Osteoblast (primary cell): ENCODE measurements at places on chromosomes 11 and 22. TPM values are rescaled to one million over a fixed set of nuclear protein-coding genes. Genes with fewer than 3 reads are reported as not detected.
A peak's percentile ranks its signal among the peaks of the same experiment; 100 is the strongest.

GRCh38 chr22:17873116-17873515, 98.8 kb upstream of the BID start:
- no peak for DNase-seq
- H3K36me3 ChIP-seq = peaks cover 40% of the 10 kb centered on the region
- H3K27me3 ChIP-seq = no peaks in the 10 kb centered on the region
- no peak overlapping the region for H3K27ac ChIP-seq
- H3K4me1 ChIP-seq = no peaks in the 10 kb centered on the region
- no peak overlapping the region for H3K4me3 ChIP-seq

GRCh38 chr11:35742707-35743454, 80.3 kb downstream of the TRIM44 start:
- H3K27me3 ChIP-seq = no peaks in the 10 kb centered on the region
- no peak overlapping the region for H3K27ac ChIP-seq
- H3K4me1 ChIP-seq = no peaks in the 10 kb centered on the region
- DNase-seq = no peak

DNA sequence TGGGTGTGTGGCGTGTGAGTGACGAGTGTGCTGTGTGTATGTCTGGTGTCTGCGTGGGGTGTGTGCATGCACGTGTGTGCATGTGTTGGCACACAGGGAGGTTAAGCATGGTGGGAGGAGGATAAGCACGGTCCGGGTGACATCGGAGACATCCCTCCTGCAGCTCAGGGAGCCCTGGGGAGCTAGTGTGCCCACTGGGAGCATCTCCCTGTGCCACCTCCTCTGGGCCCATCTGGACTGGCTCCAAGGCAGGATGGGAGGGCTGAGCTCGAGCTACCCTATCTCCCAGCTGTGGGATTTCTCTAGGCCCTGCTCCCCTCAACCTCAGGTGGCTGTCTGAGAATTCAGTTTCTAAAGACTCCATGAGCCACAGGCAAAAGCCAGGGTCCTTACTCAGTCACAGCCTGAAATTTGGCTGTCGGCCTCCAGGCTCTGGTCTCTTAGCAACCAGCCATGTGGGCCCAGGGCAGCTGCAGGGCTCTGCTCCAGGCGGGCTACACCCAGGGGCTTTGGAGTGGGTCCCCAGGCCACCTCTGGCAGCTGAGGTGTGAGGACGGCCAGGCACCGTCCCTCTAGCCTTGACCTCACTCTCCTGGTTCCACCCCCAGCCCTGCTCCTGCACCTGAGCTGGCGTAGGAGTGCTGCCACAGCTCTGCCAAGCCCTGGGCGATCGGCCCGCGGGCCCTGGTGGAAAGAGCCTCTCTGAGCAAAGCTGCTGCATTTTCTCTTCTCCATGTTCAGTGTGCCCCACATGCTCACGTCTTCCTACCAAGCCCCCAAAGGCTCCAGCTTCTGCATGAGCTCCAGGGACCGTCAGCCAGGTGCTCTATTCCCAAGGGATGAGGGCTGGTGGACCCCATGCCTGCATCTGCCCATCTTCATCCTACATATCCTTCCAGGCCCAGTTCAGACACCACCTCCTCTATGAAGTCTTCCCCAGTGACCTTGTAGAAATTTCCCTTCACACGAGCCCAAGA, 39.7 kb downstream of the RTL6 start:
- no peaks in the 10 kb centered on the region for H3K4me1 ChIP-seq
- peak; percentile 68 for DNase-seq
- H3K27me3 ChIP-seq = peaks cover 5% of the 10 kb centered on the region
- no peak overlapping the region for H3K4me3 ChIP-seq

- H3K4me3 ChIP-seq = peak overlapping the region; percentile 92
- no peaks in the 10 kb centered on the region for H3K27me3 ChIP-seq
- DNase-seq = no peak
- H3K27ac ChIP-seq = peak overlapping the region; percentile 93
- H3K36me3 ChIP-seq = peaks cover 17% of the 10 kb centered on the region
- H3K4me1 ChIP-seq = peaks cover 21% of the 10 kb centered on the region
Observed at GRCh38 chr11:61814247-61814957, 2.4 kb downstream of the FADS1 start.

The PKDREJ gene
- total RNA-seq = not detected in 2 replicates

DNA sequence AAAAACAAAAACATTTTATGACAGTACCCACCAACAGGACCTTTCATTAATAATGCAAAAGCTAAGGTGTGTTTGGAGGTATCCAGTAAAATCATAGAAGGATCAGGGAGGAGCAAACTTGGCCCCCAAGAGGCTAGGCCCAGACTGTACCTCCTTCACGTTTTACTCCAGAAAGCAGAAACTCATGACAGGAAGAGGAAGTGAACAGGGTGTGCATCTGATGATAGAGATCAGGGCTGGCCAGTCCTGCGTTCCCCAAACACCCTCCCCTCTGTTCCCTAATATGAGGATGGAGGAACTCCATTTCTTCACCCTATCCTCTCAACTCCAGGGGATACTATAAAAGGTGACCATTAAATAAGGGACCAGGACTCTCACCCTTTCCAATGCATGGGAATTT, 10.2 kb upstream of the MS4A12 start:
- H3K4me3 ChIP-seq = no peak overlapping the region
- no peaks in the 10 kb centered on the region for H3K4me1 ChIP-seq
- no peak overlapping the region for H3K27ac ChIP-seq

DNA sequence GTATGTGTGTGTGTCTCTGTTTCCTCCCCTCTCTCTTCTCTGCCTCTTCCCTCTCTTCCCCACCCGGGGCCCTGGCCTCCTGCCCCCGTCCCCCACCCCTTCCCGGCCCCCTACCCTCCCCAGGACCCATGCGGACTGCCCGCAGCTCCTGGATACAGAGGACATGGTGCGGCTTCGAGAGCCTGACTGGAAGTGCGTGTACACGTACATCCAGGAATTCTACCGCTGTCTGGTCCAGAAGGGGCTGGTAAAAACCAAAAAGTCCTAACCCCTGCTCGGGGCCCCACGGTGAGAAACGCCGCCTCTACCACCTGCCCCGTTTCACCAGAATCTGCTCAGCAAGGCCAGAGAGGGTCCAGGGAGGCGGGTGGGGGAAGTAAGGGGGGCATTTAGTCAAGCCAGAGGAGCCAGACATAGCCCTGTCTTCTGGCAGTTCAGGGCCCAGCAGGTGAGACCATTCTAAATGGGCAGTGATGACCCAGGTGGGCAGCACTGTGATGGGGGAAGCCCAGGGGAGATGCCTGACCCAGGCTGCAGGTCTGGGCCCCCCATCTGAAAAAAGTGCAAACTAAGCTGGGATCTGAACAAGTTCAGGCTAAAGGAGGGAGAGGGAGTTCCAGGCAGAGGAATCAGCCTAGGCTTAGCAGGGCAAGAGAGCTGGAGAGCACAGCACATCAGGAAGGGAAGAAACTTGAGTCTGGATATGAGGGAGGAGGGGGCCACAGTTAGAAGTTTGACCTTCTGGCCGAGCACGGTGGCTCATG, 6.4 kb downstream of the SELENOM start:
- H3K27ac ChIP-seq = peak overlapping the region; percentile 39
- peak; percentile 87 for DNase-seq
- H3K36me3 ChIP-seq = peaks cover 82% of the 10 kb centered on the region
- no peak overlapping the region for H3K4me3 ChIP-seq
- H3K27me3 ChIP-seq = no peaks in the 10 kb centered on the region
- H3K4me1 ChIP-seq = peaks cover 24% of the 10 kb centered on the region

DNA sequence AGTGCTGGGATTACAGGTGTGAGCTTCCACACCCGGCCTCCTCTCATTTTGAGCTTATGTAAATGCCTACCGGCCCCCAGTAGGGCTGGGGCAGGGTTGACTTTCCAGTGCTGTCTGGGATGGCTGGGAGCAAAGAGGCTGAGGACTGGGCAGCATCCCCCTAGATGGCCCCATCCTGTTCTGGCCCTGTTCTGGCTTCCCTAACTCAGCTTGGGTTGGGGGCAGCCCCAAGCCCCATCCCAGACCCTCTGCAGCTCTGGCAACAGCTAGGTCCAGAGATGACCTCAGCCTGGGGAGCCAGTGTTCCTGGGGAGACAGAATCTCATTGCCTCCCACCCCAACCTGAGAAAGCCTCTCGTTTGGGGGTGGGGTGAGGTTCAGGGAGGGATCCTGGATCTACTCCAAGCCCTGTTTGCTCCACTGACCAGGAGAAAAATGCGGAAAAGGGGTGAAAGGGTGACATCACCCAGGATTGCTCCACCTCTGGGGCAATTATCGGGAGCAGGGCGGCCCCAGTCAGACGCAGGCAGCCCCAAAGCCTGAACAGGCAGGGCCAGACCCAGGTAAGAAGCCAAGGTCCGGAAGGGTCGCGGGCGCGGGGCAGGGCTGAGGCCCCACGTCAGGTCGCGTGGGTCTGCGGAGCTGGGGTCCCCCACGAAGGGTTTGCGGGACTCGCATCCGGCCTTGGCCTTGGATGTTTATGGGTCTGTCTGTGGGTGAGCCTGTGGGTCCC, at the start of gene PNPLA2:
PNPLA2 (plus strand) TSS at position 519 of the 733 bp plus-strand sequence. CDS start 805 bp downstream, outside the sequence.
- peak within 1 kb of the TSS; percentile 89 for H3K4me3 ChIP-seq
- no peak for DNase-seq
- peak within 1 kb of the TSS; percentile 81 for H3K27ac ChIP-seq

The CRACR2B gene
- total RNA-seq = 0.59 and 0.72 TPM in 2 replicates

- H3K36me3 ChIP-seq = no peaks in the 10 kb centered on the region
- H3K4me1 ChIP-seq = peaks cover 3% of the 10 kb centered on the region
- DNase-seq = peak; percentile 85
- peaks cover 10% of the 10 kb centered on the region for H3K27me3 ChIP-seq
- no peak overlapping the region for H3K27ac ChIP-seq
- H3K4me3 ChIP-seq = no peak overlapping the region
Observed at GRCh38 chr22:27192135-27192829, 534.9 kb downstream of the MIAT start.

DNA sequence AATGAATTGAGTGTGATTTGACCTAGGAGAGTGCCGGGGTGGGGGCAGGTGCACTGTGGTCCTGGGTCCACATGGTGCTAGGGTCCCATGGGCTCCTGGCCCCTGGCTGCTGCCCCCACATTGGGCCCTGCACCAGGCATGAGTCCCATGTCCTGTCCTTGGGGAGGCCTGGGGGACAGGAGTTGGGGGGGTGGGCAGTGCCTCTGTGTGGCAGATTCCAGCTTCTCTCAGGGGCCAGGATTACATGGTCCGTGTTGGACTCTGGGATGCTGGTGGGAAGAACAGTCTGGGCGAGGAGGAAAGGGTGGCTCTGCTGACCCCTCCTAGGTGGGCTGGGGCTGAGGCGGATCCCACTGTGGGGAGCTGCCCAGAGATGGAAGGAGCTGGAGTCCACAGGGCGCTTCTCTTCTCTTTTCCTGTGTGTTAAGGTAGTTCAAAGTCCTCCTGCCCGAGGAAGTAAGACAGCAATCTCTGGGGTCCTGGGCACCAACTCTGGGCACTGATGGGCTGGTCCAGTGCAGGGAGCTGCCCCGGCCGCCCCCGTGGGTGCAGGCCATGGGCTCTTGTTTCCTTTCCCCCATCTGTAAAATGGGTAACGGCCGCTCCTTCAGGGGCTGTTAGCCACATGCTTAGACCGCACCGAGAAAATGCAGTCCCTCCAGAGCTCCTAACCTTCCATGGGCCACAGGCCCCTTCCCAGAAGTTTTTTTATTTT, 19.8 kb downstream of the KCNQ1 start:
- H3K27ac ChIP-seq = no peak overlapping the region
- no peaks in the 10 kb centered on the region for H3K36me3 ChIP-seq
- peak; percentile 47 for DNase-seq
- no peak overlapping the region for H3K4me3 ChIP-seq
- no peaks in the 10 kb centered on the region for H3K27me3 ChIP-seq
- no peaks in the 10 kb centered on the region for H3K4me1 ChIP-seq

DNA sequence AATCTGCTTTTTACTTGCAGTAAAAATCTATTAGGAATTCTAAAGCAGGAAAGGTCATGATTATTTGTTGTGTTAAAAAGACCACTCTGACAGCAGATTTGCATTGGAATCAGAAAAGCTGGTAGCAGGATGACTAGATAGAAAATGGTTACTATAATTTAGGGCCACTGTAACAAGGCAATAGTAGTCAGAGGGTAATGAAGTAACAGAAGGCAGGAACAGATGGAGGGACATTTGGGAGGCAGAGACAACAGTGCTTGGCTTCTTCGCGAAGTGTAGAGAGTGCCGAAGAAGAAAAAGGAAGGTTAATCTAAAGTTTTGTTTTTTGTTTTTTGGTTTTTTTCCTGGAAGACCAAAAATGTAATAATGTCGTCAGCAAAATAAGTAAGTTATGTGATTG, 129.8 kb upstream of the SLC5A12 start:
- DNase-seq = peak; percentile 34
- H3K27me3 ChIP-seq = no peaks in the 10 kb centered on the region
- no peak overlapping the region for H3K4me3 ChIP-seq
- peaks cover 6% of the 10 kb centered on the region for H3K4me1 ChIP-seq
- no peak overlapping the region for H3K27ac ChIP-seq
- no peaks in the 10 kb centered on the region for H3K36me3 ChIP-seq

The UCP3 gene
- total RNA-seq = under 0.01 and 0.59 TPM in 2 replicates

DNA sequence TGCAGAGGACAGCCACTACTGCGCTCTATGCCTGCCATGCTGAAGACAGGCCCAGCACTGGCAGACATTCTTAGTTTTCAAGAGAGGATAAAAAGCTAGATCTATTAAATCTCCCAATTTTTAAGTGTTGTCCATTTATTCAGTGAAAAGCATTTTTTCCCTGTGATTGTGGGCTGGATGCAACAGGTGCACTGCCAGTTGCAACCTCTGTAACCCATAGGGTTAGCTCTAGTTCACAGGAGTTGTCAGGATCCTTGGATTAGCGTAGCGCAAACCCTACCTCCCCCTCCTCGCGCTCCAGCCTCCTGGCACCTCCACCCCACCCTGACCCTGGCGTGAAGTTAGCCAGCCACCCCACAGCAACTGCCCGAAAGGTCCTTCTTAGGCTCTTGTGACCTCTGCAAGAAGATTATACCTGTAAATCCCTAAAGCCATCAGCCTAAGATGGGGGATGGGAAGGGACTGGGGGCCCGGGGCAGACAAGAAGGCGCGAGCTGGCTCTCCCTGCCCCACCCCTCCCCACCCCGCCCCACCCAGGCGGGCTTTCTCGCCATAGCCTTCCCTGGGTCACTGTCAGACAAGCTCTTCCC, 30.9 kb downstream of the EIF3F start:
- H3K4me1 ChIP-seq = peaks cover 33% of the 10 kb centered on the region
- DNase-seq = no peak
- H3K4me3 ChIP-seq = no peak overlapping the region
- H3K27ac ChIP-seq = no peak overlapping the region
- H3K27me3 ChIP-seq = no peaks in the 10 kb centered on the region
- H3K36me3 ChIP-seq = no peaks in the 10 kb centered on the region

- H3K36me3 ChIP-seq = no peaks in the 10 kb centered on the region
- peak; percentile 74 for DNase-seq
- H3K4me3 ChIP-seq = peak overlapping the region; percentile 49
Observed at GRCh38 chr11:128824191-128825049, 42.7 kb downstream of the KCNJ1 start.

The FGF19 gene
- not detected in 2 replicates for total RNA-seq
